ENCODE measurements at places on chromosomes 11 and 22. TPM values are rescaled to one million over a fixed set of nuclear protein-coding genes. Genes with fewer than 3 reads are reported as not detected.

DNA sequence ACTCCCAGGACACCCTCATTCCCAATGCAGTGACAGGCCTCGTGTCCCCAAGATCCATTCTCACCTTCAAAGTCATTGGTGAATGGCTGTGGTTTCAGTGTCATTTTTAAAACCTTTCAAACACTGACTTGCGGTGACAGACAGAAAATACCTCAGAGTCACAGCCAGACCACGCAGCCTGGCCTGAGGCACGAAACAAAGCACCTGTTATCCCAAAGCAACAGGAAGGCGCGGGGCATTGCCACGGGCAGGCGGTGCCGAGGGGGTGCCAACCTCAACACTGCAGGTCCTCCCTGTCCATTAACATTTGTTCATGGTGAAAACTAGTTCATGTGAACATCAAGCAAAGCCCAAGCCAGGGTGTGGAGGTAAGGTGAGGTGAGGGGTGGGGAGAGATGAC, 38.2 kb downstream of the RPUSD4 start:
- no peak for DNase-seq

GRCh38 chr11:100383357-100383865, 303.7 kb upstream of the ARHGAP42 start:
- DNase-seq: no peak

The APOA4 gene
- total RNA-seq: not detected

The RPS25 gene
- total RNA-seq: 746 TPM
